Right hindlimb (tissue), 1 donor: ENCODE measurements at places on chromosomes 2 and 18.

GRCh38 chr2:153004627-153005026 is 286.2 kb downstream of the ARL6IP6 start:
- DNase-seq: no peak

GRCh38 chr2:171178993-171179392 is 18.3 kb upstream of the TLK1 start:
- no peak for DNase-seq

DNA sequence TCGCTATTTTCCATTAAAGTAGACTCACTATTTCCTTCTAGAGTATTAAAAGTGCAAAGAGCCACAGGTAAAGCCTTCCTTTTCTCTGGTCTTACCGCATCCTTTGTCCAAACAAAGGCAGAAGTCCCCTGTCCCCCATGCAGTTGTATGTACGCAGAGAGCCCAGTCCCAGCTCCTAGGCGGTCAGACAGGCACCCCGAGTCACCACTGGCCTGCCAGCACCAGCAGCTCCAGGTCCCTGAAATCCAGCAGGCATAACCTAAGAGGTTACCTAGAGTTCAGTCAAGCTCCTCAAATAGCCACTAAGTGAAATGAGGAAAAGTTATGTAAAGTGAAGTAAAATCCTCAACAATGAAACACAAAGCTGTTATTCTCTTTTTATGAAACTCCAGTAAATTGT is 60.4 kb upstream of the TWIST2 start:
- no peak for DNase-seq

GRCh38 chr2:136932700-136933099 is 167.4 kb downstream of the THSD7B start:
- no peak for DNase-seq

DNA sequence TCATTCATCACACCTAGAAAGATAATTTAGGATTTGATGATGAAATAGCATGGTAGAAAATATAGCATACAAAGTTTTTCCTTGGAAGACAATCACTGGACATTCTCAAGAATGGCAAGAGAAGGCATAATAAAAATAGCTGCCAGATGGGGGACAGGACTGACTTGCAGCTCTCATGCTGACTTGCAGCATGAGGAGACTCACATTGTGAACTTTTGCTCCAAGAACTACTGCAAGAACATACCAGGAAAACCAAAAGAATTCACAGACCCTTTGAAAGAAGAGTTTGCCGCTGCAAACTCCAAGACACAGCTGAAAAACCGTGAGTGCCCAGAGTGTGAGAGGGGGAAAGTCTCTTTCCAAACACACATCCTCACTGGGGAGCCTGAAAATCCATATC is 47.0 kb downstream of the CRYGD start:
- DNase-seq: no peak

GRCh38 chr18:27616324-27616723 is 431.2 kb upstream of the CHST9 start:
- DNase-seq: no peak

DNA sequence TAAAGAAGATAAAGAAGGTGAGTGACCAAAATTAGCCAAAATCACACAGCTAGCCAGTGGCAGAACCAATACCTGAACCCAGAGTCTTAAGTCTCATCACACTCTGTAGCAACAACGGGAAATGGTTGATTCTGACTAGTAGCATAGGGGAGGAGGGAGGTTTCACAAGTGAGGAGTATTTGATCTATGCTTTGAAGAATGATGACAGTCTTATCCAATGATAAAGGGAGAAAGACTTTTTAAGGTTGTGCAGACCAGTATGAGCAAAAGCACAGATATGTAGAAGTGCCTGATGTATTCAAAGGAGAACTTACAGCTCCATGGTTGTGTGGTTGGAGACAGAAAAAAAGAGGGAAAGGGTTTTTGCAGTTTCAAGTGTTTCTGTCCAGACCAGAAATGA is 50.7 kb upstream of the LINC00305 start:
- no peak for DNase-seq

DNA sequence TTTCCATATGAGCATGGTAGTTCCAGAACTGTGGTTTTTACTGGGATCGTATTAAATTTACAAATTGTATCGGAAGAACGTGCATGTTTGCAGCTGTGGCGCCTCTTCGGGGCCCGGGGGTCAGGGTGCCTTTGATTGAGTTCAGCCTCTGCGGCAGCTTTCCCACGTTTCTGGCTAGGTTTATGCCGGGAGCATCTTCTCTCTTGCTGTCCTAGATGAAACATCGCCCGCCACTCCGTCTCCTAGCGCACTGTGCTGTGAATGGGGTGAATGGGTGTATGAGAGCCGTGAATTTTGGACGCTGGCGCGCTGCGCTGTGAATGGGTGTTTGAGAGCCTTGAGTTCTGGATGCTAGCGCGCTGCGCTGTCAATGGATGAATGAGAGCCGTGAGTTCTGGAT is 12.3 kb downstream of the PDCD1 start:
- peak; percentile 21 for DNase-seq

DNA sequence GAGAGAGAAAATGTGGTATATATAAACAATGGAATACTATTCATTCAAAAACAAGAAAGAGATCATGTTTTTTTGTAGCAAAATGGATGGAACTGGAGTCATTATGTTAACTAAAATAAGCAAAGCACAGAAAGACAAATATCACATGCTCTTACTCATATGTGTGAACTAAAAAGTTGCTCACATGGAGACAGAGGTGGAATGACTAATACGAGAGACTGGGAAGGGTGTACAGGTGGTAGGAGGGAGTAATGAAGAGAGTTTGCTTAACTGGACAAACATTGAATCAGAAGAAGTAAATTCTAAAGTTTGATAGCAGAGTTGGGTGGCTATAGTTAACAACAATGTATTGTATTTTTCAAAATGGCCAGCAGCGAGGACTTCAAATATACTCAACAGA is 1080.7 kb upstream of the CHAC2 start:
- DNase-seq: no peak

- DNase-seq: no peak
Observed at GRCh38 chr18:78735131-78736014, 244.2 kb upstream of the SALL3 start.
